Panc1 (cell line): ENCODE measurements at places on chromosomes 7 and 10.

GRCh38 chr10:112348759-112349158 is 25.2 kb upstream of the ACSL5 start:
- DNase-seq = no peak

DNA sequence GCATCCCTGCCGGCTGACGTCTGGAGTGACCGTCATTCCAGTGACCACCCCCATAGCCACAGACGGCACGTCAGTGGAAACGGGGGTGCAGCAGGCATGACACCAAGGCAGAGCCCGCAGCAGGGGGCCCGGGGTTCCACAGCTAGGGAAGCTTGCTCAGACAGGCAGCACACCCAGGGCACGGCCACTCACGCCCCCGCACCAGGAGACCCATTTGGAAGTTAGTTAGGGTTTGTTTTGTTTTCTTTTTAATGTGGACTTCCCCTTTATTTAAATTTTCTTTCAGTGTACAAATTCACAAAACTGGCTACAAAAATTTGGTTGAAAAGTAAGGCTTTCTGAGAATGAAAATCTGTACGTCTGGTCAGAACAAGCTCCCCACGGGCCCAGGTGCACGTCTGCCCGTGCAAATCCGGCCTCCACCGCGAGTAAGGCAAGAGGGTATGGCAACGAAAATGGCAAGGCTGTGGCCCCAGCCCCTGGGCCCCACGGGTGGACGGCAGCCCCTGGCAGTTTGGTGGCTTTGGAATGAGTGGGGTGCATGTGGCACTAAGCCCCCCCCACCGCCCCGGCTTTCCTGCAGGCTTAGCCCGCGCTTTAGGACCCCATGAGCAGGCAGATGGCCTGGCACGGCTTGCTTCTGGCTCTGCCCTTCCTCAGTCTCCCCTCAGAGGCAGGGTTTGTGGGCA is 124.2 kb downstream of the FAM53B start:
- DNase-seq = no peak

DNA sequence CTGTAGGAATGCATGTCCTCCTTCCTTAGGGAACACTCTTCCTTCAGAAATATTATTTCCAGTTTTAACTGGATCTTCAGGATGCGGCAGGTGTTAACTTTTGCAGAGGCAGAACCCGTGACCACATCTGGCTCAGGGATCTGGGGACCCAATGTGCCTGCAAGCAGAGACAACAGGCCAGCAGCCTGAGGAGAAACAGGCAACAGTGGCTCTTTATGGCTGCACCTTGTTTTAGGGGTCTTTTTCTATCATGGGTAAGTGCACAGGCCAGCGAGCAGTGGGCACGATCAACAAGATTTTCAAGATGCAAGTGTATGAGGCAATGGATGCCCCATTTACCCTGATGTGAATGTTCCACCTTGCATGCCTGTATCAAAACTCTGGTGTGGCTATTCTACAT is 497.5 kb upstream of the KLF6 start:
- no peak for DNase-seq

DNA sequence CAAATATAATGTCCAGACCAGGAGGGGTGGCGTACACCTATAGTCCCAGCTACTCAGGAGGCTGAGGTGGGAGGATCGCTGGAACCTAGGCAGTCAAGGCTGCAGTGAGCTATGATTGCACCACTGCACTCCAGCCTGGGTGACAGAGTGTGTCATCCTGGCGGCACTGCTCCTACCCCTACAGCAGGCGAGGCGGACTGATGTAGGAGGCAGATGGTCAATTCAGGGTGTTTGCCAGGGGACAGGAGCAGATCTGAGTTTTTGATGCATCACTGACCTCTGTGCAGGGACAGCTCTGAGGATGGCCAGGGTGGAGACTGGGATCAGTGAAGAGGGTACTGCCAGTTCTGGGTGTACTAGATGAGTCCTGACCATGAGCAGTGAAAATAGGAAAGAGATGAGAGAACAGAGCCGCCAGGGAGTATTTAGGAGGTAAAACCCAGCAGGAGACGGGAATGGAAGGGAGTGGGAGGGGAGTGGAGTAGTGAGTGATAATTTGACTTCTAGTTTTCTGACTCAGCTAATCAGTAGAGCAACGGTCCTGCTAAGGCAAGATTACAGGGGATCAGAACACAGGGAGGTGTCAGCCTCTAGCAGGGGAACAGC is 75.3 kb downstream of the HIP1 start:
- no peak for DNase-seq

DNA sequence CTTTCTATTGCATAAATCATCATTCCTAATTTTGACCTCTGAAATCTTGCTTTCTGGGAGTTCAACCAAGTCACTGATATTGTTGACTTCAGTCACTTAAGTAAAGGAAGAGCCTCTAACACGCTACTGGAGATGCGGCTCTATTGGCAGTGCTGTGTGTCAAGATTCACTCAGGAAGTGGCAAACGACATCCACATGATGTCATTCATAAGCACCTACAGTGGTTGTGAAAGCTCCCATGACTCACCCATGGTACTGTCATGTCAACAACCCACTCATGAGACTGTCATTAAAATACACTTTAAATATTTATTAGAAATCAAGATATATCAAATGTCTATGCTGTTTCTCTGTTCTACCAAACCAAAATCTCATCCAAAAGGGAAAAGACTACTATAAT is 52.5 kb upstream of the LHFPL3 start:
- DNase-seq = no peak

DNA sequence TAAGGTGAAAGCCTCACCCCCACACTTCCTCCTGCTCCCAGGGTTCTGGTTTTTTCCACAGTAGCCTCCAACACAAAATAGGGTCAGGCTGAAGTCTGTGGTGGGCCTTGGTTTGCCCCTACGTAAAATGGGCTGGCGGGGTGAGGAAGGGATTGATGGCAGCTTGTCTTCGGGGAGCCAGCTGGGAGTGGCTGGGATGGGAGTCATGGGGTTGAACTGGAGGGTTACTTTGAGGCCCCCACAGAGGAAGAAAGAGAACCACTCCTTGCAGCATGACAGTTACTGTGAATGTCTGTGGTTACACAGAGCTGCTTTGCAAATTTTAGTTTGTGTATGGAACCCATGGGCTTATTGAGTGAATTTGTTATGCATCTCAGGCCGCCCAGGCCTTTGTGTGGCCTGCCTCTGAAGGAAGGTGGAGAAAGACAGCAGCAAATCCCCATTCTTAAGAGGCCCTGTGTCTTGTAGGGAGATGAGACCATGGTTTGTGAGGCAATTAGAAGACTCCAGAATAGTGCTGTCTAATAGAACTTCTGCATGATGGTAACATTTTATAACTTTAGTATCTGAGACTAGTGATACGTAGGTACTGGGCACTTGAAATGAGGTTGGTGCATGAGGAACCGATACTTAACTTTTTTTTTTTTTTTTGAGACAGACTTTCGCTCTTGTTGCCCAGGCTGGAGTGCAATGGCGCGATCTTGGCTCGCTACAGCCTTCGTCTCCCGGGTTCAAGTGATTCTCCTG is 8.1 kb downstream of the TRIM8 start:
- DNase-seq = no peak

DNA sequence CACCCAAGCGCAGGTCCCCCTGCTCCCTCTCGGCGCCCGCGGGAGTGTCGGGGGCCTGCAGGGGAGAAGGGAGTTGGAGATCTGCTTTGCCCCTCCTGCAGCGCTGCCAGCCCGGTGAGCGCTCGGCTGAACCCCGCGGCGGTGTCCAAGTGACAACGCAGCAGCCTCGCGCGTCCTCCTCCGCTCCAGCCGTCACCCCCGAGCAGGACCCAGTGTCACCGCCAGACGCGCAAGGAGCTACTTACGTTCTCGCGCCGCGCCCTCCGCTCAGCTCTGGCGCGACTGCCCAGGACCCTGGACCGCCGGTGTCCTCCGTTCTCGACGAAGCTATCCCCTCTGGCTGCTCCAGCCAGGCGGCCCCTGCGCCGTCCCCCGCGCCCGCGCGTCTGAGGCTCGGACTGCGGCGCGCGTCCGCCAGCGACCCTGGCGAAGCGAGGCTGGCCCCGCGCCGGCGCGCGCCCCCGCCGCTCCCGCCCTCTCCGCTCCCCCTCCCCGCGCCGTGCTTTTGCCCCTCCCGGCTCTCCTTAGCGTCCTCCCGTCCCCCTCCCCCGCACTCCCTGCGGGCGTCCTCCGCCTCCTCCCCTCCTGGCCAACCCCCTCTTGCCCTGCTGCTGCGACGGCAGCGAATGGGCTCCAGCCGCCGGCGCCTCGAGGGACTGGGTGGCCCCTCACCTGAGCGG is at the start of gene NRCAM:
Gene NRCAM (minus strand): TSS at position 439 of the 680 bp plus-strand sequence. CDS start 216,372 bp downstream, outside the sequence.
- DNase-seq = no peak

GRCh38 chr10:110774069-110775019 is 97.4 kb upstream of the PDCD4 start:
- DNase-seq = peak; percentile 82

DNA sequence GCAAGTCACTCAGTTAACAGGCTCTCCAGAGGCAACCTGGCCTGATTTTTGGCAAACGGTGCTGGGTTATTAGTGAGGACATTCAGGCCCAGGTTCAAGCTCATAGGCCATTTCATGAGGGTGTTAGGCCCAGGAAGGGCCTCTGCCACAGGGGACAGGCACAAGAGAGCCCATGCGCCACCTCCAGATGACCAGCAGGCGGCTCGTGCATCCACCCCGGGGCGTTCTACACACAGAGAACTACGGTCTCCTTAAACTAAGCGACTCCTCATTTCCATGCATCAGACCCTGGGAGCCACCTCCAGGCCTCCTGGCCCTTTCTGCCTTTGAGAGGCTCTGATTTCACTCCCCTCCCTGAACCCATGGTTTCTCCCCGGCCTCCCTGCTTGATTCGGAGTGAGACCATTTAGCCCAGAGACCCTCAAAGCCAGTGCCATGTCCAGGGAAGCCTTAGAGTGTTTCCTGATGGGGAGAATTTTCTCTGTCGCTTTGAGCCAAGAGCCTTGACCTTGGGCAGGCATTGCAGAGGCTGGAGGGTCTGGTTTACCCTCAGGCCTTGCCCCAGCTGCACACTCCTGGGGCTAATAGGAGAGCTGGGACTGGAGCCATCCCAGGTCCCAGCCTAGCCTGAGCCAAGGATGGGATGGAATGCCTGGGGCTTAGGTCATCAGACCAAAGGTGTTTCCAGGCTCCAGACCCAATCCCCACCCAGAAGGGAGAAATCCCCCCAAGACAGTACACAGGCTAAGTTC is 188.0 kb downstream of the GRID1 start:
- no peak for DNase-seq

DNA sequence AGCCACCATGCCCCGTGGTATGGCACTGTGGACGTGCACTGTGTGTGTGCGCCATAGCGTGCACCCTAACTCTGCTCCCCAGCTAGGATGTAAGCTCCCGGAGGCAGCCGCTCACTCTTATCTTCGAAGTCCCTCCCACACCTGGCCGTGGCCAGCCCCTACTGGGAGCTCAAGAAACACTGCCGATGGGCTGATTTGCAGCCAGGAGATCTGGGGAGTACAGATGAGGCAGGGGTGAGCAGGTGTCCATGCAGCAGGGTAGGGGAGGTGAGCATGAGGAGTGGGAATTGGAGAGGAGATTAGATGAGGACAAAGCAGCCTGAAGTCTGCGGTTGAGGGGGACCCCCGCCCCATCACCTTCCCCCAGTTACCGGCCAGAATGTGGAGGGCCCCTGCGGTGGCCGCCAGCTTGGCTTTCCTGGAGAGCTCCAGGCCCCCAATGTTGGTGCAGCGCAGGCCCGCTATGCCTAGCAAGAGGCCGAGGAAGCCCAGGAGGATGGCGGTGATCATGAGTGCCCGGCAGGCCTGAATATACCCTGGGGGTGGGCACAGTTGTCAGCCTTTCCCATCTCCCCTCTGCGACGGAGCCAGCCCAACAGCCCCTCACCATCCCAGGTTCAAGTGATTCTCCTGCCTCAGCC is 3.6 kb downstream of the CLDN15 start:
- DNase-seq = no peak

GRCh38 chr10:46014683-46015405 is 15.6 kb downstream of the NCOA4 start:
- DNase-seq = no peak

GRCh38 chr10:99330347-99330924 is 1.3 kb downstream of the CNNM1 start:
- DNase-seq = no peak

DNA sequence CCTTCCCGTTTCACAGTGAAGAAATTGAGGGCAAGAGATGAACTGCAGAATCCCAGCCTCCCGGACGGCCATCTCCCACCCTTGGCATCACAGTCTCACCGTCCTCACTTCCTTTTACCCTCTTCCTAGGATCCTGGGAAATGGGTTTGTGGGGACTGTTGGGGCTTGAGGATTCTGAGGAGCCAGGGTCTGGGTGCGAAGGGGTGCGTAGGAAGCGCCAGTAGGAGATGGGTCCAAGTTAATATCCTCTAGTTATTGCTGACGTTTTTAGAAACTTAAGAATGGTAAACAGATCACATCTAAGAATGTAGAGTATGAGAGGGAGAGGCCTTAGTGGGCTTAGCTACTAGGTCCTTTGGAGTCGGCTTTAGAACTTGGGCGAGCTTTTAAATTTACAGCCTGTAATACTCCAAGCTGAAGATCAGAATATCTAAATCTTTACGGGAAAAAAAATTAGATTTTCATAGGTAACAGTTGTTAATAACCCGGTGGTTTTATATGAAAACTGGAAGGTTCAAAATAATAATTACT is 696 bp downstream of the MALSU1 start:
- DNase-seq = no peak

- DNase-seq = no peak
Observed at GRCh38 chr7:97346349-97346748, 228.9 kb downstream of the SDHAF3 start.

- DNase-seq = no peak
Observed at GRCh38 chr7:74006032-74006431, 21.9 kb upstream of the ELN start.

GRCh38 chr10:1461016-1461415 is 276.3 kb downstream of the ADARB2 start:
- no peak for DNase-seq

DNA sequence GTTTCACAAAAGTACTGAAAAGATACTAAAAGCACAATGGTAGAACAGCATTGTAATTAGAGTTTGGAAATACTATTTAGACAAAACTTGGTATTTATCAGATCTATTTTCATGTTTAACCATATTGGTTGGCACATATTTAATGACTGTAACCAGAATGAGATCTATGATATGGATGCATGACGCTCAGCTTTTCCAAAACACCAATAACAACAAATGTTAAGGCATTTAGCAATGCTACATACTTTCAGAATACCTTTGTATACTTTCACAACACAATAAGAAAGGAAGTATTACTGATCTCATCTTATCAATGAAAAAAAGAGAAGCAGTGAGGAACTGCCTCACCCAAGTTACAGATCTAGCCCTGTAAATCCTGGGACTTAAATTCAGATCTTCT is 74.8 kb downstream of the THSD7A start:
- DNase-seq = no peak

DNA sequence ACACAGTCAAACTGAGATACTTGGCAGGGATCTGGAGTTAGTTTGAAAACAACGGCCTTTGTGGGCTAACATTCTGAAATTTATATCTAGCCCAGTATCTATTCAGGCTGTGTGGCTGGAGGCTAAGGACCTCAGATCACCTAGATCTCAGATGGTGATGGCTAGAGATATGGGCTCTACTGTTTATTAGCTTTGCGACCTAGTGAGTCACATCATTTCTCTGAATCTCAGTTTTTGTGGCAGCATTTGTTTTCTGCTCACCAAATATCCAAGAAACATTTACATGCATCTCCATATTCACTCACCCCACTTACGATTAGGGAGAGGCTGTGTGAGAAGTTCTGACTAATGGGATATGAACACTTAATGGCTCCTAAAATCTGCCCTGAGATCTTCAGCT is 503.9 kb downstream of the KIF20B start:
- DNase-seq = no peak
